ENCODE measurements at places on chromosomes 7 and 10.
A peak's percentile ranks its signal among the peaks of the same experiment; 100 is the strongest.

GRCh38 chr10:31759124-31759798 is 169.4 kb downstream of the ARHGAP12 start:
- DNase-seq: peak; percentile 60

- DNase-seq: no peak
Observed at GRCh38 chr7:70306173-70306572, 707.9 kb downstream of the AUTS2 start.

DNA sequence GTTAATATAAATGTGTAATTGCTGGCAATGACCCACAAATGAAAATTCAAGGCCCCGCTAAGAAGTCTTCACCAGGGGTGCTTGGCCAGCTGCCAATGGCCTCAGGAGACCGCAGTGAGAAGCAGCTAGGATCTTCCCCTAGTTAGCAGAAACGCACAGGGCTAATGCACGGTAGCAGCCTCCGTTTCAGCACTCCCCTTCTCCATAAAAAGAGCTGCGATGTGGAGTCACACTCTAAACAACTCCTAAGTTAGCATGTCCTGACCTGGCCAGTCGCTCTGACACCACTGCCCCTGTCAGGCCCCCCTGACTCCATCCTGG is 139.0 kb downstream of the SEPTIN14 start:
- no peak for DNase-seq

GRCh38 chr10:93173967-93174845 is 100.5 kb downstream of the CYP26A1 start:
- DNase-seq: no peak

DNA sequence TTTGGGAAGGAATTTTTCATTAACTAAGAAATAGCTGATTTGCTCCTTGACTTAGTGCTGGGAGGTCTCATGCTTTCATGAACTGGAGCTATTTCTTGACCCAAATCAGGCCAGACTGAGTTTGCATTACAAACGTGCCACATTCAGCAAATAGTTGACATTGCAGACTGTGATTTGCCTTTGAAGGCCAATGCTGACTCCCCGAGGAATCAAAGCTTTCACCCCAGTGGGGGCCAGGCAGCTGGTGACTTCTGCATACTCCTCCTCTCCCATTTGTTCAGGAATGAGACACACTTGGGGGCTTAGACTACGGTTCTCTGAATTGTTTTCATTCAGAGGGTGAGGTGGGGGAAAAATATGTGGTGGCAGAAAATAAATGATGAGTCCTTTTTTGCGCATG is 111.0 kb upstream of the JAZF1 start:
- DNase-seq: no peak

GRCh38 chr10:97911217-97911616 is 61.6 kb downstream of the GOLGA7B start:
- no peak for DNase-seq

DNA sequence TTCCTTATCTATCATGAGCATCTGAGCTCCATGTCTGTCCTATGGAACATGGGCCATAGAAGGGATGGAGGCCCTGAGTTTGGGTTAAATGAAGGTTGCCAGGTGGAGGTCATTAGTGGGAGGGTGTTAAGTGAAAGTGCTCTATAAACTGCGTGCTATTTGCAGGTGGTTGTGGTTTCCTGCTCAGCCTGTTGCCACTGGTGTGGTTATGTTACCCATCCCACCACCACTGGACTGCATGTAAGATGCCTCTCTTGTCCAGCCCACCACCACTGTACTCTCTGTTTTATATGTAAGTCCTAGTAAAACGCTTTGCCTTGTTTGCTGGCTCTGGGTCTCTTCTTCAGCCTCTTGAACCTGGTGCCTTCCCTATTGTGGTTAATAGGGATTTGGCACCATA is 711.2 kb downstream of the SORCS3 start:
- no peak for DNase-seq

DNA sequence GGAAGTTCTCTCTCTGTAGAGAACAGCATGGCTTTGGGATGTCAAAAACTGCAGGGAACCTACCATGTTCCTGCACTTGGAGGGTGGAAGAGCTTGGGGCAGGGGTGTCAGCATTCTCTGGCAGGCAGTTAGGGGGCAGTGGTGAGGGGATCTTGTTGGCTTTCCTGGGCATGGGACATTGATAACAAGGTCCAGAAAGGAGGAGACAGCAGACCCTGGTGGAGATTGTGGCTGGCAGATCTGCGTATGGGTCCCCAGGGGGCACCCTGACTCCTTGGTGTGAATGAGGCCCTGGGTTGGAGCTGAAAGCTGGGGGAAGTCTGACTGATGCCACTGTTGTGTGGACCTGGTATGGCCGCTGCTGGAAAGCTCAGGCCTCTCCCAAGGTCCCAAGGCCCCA is 22.9 kb upstream of the CAMK2B start:
- DNase-seq: no peak

- no peak for DNase-seq
Observed at GRCh38 chr7:96005271-96005670, 232.9 kb downstream of the DYNC1I1 start.

DNA sequence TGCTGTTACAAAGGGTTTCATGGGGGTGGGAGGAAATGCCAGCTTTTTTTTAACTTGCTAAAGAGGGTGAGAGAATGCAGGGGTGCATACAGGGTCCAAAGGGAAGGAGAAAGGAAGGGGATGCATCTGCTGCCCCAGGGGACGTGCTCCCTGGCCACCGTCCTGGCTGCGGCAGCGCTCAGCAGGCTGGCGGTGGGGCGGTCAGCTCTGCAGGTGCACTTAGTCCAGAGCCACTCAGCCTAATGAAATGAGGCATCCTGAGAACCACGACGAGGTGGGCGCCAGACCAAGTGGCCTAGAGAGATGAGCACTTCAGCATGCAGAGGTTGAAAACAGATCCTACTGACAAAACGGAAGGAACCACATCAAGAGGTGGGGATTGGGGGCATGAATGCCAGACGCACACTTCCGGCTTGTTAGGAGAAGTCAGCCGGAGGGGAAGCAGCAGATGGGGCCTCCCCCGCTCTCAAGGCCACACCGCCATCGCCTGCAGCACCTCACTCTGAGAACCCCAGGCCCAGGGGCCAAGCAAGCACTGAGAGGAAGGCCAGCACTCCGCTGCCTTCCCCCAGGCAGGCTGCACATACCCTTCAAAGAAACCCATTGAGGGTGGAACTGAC is 94.5 kb downstream of the MAD1L1 start:
- DNase-seq: peak; percentile 31

GRCh38 chr10:124745252-124745651 is 1.1 kb upstream of the FAM53B start:
- DNase-seq: no peak

- no peak for DNase-seq
Observed at GRCh38 chr7:150340875-150341262, 560 bp downstream of the RARRES2 start.

GRCh38 chr7:101201695-101202602 is 1.1 kb upstream of the MOGAT3 start:
- DNase-seq: no peak

- DNase-seq: no peak
Observed at GRCh38 chr10:17427201-17427600, 27.2 kb downstream of the ST8SIA6 start.

- DNase-seq: no peak
Observed at GRCh38 chr10:43083764-43084163, 6.9 kb downstream of the RET start.

DNA sequence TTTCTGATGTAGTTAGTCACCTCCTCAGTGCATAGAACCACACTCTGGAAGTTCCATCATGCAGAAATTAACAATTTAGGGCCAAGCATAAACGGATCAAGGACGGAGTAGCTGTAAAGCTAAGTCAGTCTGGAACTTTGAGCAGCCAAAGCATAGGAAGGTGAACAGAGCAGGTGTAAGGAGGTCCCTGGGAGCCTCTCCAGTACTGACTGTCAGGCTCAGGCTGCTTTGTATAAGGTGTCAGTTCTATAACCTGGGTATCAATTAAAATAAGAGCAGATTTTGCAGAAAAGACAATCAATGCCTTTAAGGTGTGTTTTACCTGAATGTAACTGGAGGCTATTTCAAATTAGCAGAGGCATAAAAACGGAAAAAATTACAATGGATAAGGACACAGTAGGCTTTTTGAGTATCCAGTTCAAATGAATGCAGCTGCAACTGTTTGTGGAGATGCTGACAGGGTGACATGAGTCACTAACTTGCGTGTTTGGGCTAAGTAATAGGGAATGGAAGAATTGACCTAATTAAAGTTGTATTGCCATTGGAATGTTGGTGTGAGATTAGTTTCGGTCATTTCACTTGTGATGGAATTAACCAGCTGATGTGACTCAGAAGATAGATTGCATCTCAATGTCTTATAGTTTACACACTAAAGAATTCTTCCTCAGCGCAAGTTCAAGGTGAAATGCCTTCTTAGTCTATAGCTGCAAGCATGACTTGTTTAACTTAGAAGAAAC is 417.9 kb upstream of the CNTNAP2 start:
- no peak for DNase-seq

DNA sequence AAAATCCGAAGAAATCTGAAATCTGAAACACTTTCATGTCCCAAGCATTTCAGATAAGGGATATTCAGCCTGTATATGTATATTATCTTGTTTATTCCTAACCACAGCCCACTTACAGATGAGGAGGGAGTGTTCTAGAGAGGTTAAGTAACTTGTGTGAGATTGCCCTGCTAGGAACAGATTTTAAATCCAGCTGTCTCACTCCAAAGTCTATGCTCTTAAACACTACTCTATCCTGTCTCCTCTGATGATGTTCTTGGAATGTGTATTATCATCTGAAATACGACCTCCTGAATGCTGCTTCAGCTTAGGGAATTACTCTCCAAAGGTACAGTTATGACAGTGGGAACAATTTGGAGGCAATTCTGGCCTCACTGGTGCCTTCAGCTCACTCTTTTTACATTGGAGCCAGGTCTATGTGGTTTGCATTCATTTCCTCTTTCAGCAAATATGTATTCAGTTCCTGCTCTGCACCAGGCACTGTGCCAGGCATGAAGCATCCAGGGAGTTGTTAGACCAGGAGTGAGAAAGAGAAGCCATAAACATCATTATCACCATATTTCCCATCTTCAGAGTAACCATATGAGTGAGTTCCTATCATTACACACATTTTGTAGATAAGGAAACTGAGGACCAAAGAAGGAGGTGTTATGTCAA is 70.2 kb downstream of the NOC3L start:
- no peak for DNase-seq

GRCh38 chr7:22252016-22252415 is 104.9 kb downstream of the RAPGEF5 start:
- no peak for DNase-seq

DNA sequence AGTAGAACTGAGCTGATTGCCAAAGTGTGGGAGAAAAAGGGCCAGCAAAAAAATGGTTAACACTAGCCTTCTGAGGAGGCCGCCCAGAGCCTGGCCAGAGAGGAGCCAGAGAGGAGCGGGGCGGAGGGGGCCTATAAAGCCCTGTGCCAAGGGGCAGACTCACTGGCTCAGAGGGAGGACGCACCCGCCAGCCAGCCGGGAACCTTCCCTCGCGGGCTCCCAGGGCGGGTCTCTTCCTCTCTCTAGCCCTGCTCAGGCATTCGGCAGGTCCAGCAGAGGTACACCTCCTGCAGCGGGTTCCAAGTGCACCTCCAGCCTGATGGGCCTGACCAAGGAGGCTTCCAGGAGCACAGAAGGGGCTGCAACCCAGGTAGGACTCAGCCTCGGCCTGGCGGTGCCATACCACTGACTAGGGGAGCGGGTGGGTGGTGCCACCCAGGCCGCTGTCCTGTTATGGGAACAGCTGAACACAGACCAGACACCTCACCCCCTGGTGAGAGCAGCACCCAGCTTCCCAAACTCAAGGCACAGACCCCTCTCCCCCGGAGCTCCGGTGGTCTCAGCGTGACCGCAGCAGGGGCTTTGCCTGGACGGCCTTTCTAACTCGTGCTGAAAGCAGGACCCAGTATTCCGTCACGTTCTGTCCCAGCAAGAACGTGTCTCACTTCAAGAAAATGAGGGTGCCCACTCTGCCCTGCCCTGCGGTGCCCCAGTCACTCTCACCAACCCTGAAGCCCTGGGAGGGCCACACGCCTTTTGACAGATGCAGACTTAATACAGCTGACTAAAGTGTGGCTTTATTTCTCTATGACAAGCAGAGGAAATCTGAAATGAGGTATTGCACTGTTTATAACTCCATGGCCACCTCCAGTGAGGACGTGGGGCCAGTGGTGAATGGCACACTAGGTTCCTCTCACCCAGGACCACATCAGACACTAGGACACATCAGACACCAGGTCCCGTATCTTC is at the start of gene GPER1:
Gene GPER1 (plus strand): TSS at position 162 of the 969 bp plus-strand sequence. CDS start 3,616 bp downstream, outside the sequence.
- no peak for DNase-seq

DNA sequence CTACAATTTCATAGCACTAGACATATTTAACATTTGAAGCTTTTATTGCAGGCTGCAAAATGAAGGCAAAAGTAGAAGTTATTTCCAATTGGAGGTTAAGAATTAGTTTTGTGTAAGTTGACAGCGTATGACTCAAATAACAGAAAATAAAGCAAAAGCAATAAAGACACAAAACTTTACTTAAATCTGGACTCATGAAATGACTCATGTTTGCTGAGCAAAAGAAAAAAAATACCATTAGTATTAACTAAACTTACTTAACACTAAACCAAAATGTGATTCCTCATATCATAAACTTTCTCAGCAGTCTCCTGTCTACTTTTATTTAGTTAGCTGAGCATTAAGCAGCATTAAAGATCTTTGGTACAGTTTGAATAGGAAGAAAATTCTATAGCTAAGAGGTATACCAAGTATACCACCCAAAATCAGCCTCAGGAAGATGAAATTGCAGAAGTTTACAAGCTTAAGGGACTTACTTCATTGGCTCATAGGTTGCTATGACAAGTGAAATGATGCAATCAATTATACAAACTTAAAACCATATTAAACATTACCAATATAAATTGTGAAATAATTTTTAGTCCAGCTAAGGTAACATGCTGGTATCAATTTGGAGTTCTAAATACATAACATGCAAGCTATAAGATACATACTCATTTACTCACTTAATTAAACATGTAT is 1131.4 kb downstream of the XPNPEP1 start:
- DNase-seq: no peak

DNA sequence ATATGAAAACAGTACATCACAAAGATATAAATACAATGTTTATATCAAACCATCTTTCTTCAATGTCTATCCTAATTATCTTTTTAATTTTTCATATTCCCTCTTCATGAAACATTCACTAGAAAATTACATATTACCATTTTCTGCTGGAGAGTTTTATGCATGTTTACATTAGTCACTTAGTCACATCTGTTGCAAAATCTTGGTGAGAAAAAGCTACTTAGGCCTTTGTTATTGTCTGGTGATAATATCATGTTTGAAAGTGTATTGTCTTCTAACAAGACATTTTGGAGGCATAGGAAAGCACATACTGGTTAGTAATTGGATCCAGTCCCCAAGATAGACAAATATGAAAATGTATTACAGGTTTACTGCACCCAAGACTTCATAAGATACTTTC is 163.6 kb downstream of the GNAI1 start:
- DNase-seq: no peak

GRCh38 chr10:68506411-68506810 is 20.9 kb downstream of the SLC25A16 start:
- DNase-seq: no peak

- DNase-seq: no peak
Observed at GRCh38 chr7:151455690-151456089, 15.7 kb upstream of the CRYGN start.

- no peak for DNase-seq
Observed at GRCh38 chr10:3914733-3915132, 129.7 kb upstream of the KLF6 start.

- no peak for DNase-seq
Observed at GRCh38 chr7:6475433-6476186, 27.9 kb upstream of the DAGLB start.

GRCh38 chr10:63917363-63917762 is 396.2 kb downstream of the REEP3 start:
- no peak for DNase-seq

Measured in stimulated activated CD4-positive, alpha-beta T cell treated with anti-CD3 and anti-CD28 coated beads, Interleukin-12 subunit alpha, Interleukin-12 subunit beta, amount 100 ng/mL, for 4 hours (primary cell).